ENCODE measurements at places on chromosomes 2 and 18. TPM values are rescaled to one million over a fixed set of nuclear protein-coding genes. Genes with fewer than 3 reads are reported as not detected.

PROC gene
- under 0.01 TPM for total RNA-seq

HTR2B gene
- 0.64 TPM for total RNA-seq

EMILIN1 gene
- total RNA-seq, result 21.3 TPM

LAMA3 gene
- 7.0 TPM for total RNA-seq

FIGN gene
- under 0.01 TPM for total RNA-seq

ANXA4 gene
- total RNA-seq, result 51.5 TPM

GPR39 gene
- not detected for total RNA-seq

SGPP2 gene
- not detected for total RNA-seq

SCN2A gene
- under 0.01 TPM for total RNA-seq

RBMS1 gene
- 55.1 TPM for total RNA-seq

SLC4A3 gene
- 0.13 TPM for total RNA-seq

TOGARAM2 gene
- 0.13 TPM for total RNA-seq

RBKS gene
- 0.90 TPM for total RNA-seq

TCF7L1 gene
- total RNA-seq, result 6.2 TPM

C1QL2 gene
- total RNA-seq, result not detected

KCNJ13 gene
- total RNA-seq, result not detected

FER1L5 gene
- total RNA-seq, result not detected

CNDP1 gene
- not detected for total RNA-seq

SCN7A gene
- total RNA-seq, result not detected

TMEM163 gene
- total RNA-seq, result 0.13 TPM

HIBCH gene
- 12.8 TPM for total RNA-seq

CGREF1 gene
- total RNA-seq, result 5.1 TPM

ANKRD30BL gene
- not detected for total RNA-seq

PPP1CB gene
- 108 TPM for total RNA-seq

MREG gene
- total RNA-seq, result 1.9 TPM

RAB31 gene
- total RNA-seq, result 46.5 TPM

Data from dermis microvascular lymphatic vessel endothelial cell (primary cell).